RWPE1 (cell line): ENCODE measurements at places on chromosomes 16 and 17.
A peak's percentile ranks its signal among the peaks of the same experiment; 100 is the strongest.

DNA sequence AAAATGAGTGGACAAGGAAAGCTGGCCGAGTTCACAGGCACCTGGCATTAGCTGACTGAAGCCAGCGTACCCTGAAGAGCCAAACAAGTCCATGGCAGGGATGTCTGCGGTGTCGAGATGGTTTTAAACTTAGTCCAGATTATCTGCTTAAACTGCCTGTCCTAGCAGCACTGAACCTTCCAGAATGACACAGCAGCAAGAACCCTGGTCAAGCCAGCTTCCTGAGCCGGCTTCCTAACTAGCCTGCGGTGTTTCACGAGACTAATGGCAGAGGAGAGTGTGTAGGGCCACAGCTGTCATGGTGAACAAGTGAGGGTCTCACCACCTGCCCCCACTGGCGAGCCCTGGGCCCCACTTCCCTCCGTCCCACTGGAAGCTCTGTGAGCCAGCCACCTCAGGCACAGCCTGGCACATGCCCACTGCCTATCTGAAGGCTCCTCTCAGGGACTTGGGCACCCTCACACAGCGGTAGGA, 28.8 kb upstream of the MTSS2 start:
- no peak for DNase-seq

GRCh38 chr16:77881355-77882030, 93.1 kb downstream of the VAT1L start:
- DNase-seq: no peak

GRCh38 chr17:29624586-29624985, 1.9 kb upstream of the CORO6 start:
- DNase-seq: no peak

GRCh38 chr16:14427371-14427948, 202.6 kb downstream of the PARN start:
- DNase-seq: no peak

DNA sequence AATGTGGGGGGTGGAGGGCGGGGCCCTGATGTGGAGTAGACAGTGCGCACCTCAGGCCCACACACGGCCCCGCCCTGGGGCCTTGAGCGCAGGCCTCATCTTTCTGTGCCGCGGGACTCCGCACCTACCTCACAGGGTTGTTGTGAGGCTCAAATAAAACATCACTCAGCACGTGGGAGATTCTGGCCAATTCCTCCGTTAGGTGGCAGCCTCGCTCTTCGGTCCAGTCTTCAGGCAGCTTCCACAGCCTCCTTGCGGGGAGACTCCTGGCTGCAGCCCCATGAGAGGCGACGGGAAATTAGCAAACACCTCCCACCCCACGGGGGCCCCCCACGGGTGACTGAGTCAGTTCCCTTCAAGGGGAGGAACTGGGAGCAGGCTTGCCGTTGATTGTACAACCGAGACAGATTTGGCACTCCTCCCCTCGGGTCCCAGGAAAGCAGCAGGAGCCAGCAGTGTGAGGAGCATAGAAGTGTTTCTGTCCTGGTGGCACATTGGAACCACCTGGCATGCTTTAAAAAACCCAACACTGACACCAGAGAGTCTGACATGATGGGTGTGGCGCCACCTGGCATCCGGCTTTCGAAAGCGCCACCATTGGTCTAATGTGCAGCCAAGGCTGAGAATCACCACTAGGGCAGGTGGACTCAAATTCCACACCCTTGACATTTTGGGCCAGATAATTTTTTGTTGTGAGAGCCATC, 7.6 kb downstream of the MRM1 start:
- peak; percentile 54 for DNase-seq

DNA sequence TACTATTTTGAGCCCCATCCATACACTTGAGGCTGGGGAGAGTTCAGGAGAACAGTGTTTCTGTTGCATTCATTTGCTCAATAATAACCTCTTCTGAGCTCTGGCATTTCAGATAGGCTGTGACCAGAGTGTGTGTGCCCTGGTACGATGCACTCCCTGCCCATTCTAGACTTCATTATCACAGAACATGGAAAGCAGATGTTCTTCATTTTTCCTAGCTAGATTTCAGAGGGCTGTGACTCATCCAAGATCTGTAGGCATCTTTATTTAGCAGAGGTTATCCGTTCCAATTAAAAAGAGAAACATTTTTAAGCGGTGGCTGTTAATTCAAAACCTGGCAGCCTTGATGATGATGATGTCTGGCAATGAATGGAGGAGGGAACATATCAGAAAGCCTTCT, 228.8 kb upstream of the EEF2KMT start:
- DNase-seq: no peak

DNA sequence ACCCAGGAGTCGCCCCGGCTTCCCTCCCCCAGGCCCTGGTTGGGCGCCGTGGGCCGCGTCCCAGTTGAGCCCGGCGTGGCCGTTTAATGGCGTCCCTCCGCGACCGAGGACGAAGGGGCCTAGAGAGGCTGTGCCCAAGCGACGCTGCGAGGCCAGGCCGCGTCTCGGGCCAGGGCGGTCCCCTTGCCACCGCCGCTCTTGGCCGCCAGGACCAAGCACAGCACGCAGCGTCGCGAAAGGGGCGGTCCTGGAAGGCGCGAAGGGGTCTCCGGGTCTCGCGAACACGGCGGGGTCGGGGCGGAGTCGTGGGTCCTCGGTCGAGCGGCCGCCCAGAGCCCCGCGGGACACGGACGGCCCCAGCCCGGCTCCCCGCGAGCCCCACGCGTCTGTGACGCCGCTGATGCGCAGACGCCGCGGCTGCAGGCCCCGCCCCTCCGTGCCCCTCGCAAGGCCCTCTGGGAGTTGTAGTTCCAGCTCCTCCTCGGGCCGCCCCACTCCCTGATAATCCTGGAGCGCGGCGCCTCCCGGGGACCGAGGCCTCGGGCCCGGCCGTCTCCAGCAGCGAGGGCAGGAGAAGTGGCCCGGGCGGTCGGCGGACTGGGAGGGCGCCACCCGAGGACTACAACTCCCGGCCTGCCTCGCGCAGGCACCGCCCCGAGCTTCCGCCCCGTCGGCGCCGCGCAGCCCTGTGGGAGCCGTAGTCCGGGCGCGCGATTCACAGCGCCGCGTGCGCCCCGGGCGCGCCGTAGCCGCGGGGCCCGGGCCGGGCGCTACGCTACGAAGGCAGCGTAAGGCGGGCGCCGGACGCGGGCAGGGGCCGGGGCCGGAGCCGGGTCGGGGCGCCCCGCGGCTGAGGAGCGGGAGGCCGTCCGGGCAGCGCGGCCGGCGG, at the start of gene CAPN15:
Gene CAPN15 (plus strand): TSS at position 698 of the 889 bp plus-strand sequence. CDS start 19,127 bp downstream, outside the sequence.
- DNase-seq: peak; percentile 69

GRCh38 chr17:7716901-7717755, at the start of gene DNAH2:
TSS of gene DNAH2 (plus strand) at chr17:7717744. CDS start at chr17:7719735, 1,991 bp downstream.
- DNase-seq: peak; percentile 77

GRCh38 chr16:51353055-51353454, 202.0 kb upstream of the SALL1 start:
- no peak for DNase-seq

- no peak for DNase-seq
These were observed 9.6 kb upstream of the EVPL start for GRCh38 chr17:76036497-76037261.

DNA sequence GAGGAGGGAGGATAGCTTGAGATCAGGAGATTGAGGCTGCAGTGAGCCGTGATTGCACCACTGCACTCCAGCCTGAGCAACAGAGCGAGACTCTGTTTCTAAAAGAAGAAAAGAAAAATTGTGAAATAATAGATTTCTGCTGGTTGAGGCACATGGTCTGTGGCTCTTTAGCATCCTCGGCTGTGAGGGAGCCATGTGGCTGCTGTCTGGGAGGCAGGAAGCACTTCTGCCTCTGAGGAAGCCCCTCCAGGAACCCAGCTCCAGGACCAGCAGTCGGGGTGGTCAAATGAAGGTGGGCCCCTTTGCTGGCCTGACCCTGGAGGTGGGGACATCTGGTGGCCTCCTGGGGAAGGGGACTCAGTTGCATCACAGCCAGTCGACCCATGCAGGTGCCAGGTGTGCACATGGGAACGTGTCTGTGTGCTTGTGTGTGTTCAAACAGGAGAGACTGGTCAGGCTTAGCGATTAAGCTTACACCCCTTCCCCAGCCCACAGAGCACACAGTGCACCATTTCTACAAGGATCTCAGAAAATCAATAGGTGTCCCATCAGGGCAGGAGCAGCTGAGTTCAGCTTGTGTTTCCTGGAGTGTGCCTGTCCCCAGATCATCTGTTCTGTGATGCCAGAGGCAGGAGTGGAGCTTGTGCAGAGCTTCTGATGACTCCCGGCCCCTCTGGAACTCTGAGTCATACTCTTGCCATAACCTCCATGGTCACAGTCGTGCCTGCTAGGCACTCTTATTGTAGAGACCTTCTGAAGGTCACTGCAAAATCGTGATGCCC, 24.3 kb upstream of the MGAT5B start:
- DNase-seq: no peak

GRCh38 chr16:27317320-27317719, 3.5 kb downstream of the IL4R start:
- peak; percentile 55 for DNase-seq

- DNase-seq: peak; percentile 65
These were observed 192.4 kb downstream of the SEC14L1 start for GRCh38 chr17:77332981-77333685.

DNA sequence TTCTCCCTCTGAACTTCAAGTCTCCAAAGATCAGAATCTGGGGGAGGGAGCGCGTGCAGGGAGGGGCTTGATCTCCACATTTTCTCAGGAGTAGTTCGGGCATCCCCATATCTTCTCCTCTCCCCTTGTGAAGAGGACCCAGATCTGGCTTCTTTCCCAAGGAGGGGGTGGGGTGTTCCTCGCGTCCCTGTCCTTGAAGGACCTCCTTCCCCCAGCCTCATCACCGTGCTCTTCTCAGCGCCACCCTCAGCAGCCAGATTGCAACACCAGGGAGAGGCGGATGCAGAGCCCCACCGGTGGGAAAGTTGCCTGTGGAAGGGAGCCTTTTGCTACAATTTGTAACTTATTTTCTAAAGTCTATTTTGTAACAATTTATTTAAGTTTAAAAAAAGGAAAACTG, 5.7 kb downstream of the PRSS53 start:
- no peak for DNase-seq

DNA sequence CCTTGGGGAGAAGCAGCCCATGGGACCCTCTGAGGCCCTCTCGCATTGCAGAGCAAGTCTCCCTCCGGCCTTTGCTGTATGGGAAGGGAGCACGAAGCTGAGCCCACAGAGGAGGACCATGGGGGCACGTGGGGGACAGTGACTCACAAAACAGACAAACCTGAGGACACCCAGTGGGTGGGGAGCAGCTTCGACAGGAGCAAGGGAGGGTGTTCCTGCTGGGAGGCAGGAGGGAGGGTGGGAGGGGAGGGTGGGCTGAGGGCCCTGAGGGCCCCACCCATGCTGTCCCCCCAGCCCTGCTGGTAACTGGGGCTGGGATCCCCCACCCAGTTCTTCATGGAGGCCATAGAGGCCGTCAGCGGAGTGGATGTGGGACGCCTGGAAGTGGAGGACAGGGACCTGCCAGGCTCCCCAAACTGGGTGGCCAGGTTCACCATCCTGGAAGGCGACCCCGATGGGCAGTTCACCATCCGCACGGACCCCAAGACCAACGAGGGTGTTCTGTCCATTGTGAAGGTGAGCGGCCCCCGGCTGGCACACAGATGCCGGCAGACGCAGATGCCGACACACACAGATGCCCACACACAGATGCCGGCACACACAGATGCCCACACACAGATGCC, 12.5 kb downstream of the SLC22A31 start:
- DNase-seq: no peak

DNA sequence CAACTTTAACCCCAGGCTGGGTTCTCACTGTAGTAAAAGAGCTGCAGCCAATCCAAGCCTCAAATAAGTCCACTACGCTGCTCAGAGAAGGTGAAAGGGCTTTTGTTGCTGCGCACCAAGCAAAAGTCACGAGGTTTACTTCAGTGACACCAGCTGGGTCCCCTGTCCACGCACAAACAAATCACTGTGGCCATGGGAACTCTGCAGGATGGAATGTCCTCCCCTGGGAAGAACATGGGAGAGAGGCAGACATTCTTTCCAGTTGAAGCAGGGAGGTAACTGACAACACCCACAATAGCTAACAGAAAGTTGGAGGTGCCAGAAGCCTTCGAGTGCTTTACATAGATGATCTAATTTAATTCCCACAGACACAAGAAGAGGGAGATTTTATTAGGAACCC, 181.9 kb downstream of the PMP22 start:
- no peak for DNase-seq

DNA sequence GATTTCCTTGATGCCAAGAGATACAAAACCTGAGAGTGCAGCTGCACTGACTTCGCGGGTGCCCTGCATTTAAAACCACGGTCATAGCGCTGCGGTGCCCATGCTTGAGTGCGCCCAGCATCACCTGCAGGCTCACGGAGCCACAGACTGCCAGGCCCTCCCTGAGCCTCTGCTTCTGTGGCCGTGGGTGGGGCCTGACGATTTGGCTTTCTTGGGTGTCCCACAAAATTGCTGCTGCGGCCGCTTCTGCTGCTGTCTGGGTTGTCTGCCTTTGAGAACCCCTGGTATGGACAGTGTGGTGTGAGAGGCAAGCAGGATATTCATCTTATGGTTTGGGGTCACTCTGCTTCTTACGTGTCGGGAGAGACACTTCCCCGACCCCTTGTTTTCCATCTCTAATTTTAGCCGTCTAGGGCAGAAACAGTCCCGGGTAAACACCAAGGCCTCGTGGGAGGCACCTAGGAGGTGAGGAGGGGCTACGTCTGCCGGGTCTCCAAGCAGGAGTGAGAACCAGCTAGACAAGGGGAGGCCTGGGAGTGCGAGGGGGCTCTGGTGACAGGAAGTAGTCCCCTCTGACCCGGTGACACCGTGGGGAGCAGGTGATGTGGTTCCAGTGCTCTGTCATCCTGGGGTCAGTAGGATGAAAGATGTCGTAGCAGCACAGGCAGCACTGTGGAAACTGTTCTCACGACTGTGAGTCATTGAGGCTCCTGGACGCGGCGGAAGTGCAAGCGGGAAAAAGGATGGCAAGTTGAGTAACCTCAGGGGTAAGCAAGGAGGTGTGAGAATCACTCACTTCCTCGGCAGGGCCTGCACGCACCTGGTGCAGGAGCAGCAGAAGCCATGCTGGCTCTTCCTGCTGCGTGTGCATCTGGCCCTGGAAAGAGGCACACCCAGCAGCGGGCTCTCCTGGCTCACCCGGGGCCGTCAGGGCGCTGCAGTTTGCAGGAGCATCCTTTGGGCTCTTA, 176.3 kb downstream of the RPTOR start:
- peak; percentile 93 for DNase-seq

GRCh38 chr17:8884336-8884990, 17.0 kb upstream of the PIK3R6 start:
- no peak for DNase-seq

- DNase-seq: peak; percentile 67
These were observed 108.2 kb downstream of the SLC39A11 start for GRCh38 chr17:72984145-72984925.

DNA sequence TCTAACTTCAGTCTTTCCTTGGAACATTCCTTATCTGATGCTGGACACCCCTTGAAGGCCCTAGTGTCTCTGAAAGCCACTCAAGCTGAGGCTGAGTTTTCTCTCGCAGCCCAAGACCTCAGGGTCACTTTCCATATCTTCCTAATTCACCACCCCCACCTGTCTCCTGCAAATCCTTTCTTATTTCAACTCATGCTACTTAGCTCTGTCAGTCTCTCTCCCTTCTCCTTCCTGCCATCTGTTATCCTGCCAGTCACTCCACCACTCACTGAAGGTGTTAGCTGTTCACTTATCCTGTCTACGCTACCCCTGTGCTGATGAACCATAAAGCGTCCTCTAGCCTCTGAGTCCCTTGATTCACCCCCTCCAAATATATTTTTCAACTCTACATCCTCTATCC, 143.9 kb upstream of the SHISA6 start:
- DNase-seq: no peak
